ENCODE measurements at places on chromosomes 6 and 20.

- no peaks in the 10 kb centered on the region for H3K36me3 ChIP-seq
- peaks cover 6% of the 10 kb centered on the region for H3K27me3 ChIP-seq
- DNase-seq = no peak
- no peak overlapping the region for H3K27ac ChIP-seq
- no peaks in the 10 kb centered on the region for H3K4me1 ChIP-seq
These were observed 58.3 kb downstream of the MAFB start for GRCh38 chr20:40630713-40631112.

DNA sequence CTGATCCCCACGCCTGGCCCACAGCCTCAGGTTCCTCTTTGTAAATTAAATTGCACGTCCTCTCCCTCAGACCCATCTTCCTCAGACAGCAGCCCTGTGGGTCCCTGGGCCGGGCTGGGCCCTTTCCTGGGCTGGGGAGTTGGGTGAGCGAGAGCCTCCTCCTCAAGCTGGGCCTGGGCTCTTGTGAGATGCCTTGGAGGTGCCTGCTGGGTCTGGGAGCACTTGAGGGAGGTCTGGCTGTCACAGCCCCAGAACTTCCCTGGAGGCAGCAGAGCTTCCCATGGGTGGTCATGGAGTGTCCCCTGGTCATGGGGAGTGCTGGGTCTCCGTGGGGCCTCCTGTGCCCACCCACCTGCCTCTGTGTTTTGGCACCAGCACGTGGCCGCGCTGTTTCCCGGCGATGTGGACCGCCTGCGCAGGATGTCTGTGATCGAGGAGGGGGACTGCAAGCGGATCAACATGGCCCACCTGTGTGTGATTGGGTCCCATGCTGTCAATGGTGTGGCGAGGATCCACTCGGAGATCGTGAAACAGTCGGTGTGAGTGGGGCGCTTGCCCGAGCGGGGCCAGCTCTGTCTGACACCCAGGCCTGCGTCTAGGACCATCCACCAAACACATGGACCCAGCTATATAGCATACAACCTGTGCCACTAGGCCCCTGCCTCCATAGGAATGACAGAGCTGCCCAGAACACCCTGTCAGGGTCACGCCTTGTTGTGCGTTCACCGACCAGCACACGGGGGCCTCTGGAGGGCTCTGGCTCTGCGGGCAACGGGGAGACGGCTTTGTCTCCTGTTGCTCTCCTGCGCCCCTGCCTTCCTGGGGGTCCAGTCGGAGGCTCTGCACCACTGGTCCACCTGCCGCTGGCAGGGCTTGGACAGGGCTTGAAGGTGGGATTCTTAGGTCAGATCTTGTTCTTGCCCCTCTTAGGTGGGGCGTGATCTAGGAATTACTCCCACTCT, 33.0 kb downstream of the PYGB start:
- DNase-seq = no peak
- no peak overlapping the region for H3K4me3 ChIP-seq
- H3K27me3 ChIP-seq = no peaks in the 10 kb centered on the region
- no peak overlapping the region for H3K27ac ChIP-seq
- H3K36me3 ChIP-seq = peaks cover 84% of the 10 kb centered on the region
- no peaks in the 10 kb centered on the region for H3K4me1 ChIP-seq

- peaks cover 18% of the 10 kb centered on the region for H3K27me3 ChIP-seq
- DNase-seq = no peak
- H3K4me1 ChIP-seq = no peaks in the 10 kb centered on the region
- H3K4me3 ChIP-seq = no peak overlapping the region
- H3K27ac ChIP-seq = no peak overlapping the region
- H3K36me3 ChIP-seq = no peaks in the 10 kb centered on the region
These were observed 253.6 kb upstream of the EXOC2 start for GRCh38 chr6:946546-946945.

DNA sequence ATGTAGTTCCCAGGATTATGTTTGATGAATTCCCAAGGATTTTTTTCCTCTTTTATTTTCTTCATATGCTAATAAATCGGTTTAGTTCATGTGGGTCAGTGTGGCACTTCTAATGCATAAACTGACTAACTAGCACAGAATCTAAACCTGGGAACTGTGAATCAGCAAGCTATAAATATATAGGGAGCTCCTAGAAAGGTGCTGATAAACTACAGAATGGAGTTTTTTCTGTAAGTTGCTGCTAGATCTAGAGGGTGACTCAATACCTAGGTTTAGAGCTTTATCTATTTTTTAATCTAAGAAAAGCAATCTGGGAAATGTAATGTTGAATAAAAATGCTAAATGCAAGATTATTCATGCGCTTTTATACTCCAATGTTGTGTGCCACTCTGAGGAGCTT, 118.8 kb upstream of the PTCHD4 start:
- H3K4me3 ChIP-seq = no peak overlapping the region
- DNase-seq = no peak

DNA sequence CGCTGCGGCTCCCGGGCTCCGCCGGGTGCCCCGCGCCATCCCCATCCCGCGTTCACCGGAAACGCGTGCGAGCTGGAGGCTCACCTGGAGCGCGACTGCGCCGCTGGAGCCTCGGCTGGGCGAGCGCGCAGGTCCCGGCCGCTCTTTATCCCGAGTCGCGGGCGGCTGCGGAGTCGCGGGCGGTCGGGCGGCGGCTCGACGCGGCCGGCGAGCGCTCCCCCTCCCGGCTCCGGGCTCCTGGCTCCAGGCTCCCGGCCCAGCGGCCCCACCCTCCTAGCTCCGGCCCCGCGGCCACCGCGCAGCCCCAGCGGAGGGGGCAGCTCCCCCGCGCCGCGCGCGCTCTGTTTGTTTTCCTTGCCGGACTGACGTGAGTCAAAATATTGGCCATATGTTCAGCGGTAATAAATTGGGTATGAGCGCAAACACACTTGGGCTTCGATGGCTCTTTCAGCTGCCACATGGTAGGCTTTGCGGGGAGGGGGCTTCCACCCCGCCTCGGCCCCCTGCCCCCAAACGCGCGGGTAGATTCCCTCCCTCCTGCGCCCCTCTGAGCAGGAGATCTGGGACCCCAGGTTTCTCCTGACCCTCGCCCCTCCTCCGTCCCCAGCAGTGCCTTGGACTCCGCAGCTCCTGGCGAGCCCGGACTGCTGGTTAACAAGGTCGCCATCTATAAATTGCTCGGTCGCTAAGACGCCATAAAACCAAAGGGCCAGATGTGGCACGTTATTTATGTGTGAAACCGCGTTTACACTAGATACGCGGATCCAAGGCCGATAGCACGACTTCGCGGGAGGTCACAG, 8.8 kb upstream of the NKX2-2 start:
- DNase-seq = peak; percentile 40
- no peaks in the 10 kb centered on the region for H3K36me3 ChIP-seq

- H3K36me3 ChIP-seq = no peaks in the 10 kb centered on the region
- no peak overlapping the region for H3K4me3 ChIP-seq
- H3K27ac ChIP-seq = no peak overlapping the region
- no peak for DNase-seq
- H3K27me3 ChIP-seq = peaks cover 6% of the 10 kb centered on the region
These were observed 68.9 kb upstream of the SLC22A16 start for GRCh38 chr6:110545081-110545872.

Measured in activated T-cell treated with anti-CD3 and anti-CD28 coated beads, Interleukin-2, amount 50 U/mL, for 24 hours (primary cell).